Chondrocyte (in vitro differentiated cells): ENCODE measurements at places on chromosomes 6 and 20. TPM values are rescaled to one million over a fixed set of nuclear protein-coding genes. Genes with fewer than 3 reads are reported as not detected.

DNA sequence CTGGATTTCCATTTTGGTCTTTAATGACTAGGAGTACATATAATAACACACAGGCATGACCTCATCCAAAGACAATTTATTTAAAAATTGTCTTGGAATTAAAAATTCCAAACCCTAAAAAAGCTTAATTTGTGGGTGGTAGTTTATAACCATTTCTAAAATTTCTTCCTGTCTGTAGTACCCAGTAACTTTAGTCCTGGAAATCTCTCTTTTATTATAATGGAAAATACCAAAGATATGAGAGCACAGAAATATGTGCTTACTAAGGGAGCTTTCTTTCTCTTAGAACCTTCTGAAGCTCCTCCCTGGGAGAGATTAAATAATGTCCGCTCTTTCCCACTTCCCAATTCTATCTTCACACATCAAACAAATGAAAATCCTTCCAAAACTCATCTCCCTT lies 70.5 kb upstream of the PRL start:
- no peak overlapping the region for H3K4me3 ChIP-seq
- H3K36me3 ChIP-seq, result no peaks in the 10 kb centered on the region
- peaks cover 58% of the 10 kb centered on the region for H3K4me1 ChIP-seq
- DNase-seq, result no peak
- H3K27ac ChIP-seq, result peak overlapping the region; percentile 89

GRCh38 chr20:35878113-35878625 lies 76.1 kb downstream of the SCAND1 start:
- DNase-seq, result no peak
- H3K36me3 ChIP-seq, result peaks cover 1% of the 10 kb centered on the region
- H3K4me3 ChIP-seq, result no peak overlapping the region
- no peak overlapping the region for H3K27ac ChIP-seq
- peaks cover 51% of the 10 kb centered on the region for H3K4me1 ChIP-seq

- H3K4me1 ChIP-seq, result no peaks in the 10 kb centered on the region
- H3K36me3 ChIP-seq, result no peaks in the 10 kb centered on the region
- no peak overlapping the region for H3K4me3 ChIP-seq
These were observed 288.0 kb downstream of the DOK5 start for GRCh38 chr20:54763366-54763765.

DNA sequence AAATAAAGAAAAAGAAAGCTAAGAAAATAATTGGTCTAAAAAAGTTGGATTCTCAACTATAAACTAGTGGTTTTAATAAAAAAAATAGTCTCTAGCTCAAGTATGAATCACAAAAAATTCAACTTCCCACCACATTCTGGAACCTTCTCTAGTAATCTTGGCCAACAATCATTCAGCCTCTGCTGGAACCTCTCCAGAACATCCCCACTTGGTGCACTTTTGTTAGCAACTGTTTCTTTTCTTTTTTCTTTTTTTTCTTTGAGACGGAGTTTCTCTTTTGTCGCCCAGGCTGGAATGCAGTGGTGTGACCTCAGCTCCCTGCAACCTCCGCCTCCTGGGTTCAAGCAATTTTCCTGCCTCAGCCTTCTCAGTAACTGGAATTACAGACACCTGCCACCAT lies 35.7 kb downstream of the TXLNB start:
- H3K4me3 ChIP-seq, result no peak overlapping the region
- no peak for DNase-seq
- peaks cover 2% of the 10 kb centered on the region for H3K27me3 ChIP-seq
- H3K36me3 ChIP-seq, result no peaks in the 10 kb centered on the region
- H3K4me1 ChIP-seq, result peaks cover 20% of the 10 kb centered on the region

DNA sequence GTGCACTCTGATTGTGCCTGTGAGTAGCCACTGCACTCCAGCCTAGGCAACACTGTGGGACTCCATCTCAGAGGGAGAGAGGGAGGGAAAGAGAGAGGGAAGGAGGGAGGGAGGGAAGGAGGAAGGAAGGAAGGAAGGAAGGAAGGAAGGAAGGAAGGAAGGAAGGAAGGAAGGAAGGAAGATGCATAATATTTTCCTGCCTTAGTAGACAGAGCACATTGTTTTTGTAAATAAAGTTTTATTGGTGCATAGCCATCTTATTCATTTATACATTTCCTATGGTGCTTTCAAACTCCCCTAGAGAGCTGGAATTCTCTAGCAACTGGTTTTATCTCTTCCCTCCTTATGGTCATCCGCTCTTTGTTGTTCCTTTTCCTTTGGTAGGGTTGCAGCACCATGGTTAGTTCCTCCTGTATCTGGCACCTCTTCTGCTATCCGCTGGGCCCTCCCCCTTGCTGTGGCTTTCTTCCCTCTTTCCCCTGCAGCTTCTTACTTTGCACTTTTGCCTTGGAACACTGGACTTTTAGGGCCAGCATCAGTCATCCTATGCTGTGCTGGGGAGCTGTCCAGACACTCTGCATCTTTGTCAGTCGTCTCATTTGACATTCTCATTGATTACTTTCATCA lies 20.2 kb downstream of the GPR6 start:
- H3K4me1 ChIP-seq, result no peaks in the 10 kb centered on the region
- peaks cover 12% of the 10 kb centered on the region for H3K27me3 ChIP-seq
- no peaks in the 10 kb centered on the region for H3K36me3 ChIP-seq
- no peak overlapping the region for H3K4me3 ChIP-seq
- H3K27ac ChIP-seq, result no peak overlapping the region

GRCh38 chr6:29641430-29642148 lies 8.6 kb upstream of the GABBR1 start:
- H3K27me3 ChIP-seq, result peaks cover 2% of the 10 kb centered on the region
- DNase-seq, result no peak
- H3K36me3 ChIP-seq, result no peaks in the 10 kb centered on the region
- peaks cover 3% of the 10 kb centered on the region for H3K4me1 ChIP-seq
- H3K27ac ChIP-seq, result no peak overlapping the region

GRCh38 chr6:13531956-13532355 lies 42.4 kb upstream of the SIRT5 start:
- no peaks in the 10 kb centered on the region for H3K4me1 ChIP-seq
- no peaks in the 10 kb centered on the region for H3K27me3 ChIP-seq
- DNase-seq, result no peak

GRCh38 chr6:149050160-149050559 lies 267.4 kb upstream of the TAB2 start:
- peaks cover 47% of the 10 kb centered on the region for H3K4me1 ChIP-seq
- no peak overlapping the region for H3K27ac ChIP-seq
- peaks cover 1% of the 10 kb centered on the region for H3K36me3 ChIP-seq
- no peak overlapping the region for H3K4me3 ChIP-seq
- no peak for DNase-seq

DNA sequence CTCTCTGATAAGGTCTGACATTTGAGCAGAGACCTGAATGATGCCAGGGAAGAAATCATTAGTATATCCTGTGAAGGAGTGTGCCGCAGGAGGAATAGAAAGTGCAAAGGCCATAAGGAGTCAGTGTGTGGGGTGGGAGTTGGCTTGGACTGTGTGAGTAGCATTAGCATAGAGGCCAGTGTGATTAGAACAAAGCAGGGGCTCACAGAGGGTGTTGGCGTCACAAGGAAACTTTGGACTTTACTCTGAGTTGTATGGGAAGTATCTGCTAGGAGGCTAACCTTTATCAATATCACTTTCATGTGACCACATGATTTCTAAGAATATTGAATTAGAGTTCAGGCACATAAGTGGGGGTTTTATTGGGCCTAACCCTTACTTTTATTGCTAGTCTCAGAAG lies 12.1 kb downstream of the TMEM200A start:
- H3K4me1 ChIP-seq, result no peaks in the 10 kb centered on the region
- H3K27ac ChIP-seq, result no peak overlapping the region
- no peak for DNase-seq
- H3K4me3 ChIP-seq, result no peak overlapping the region

DNA sequence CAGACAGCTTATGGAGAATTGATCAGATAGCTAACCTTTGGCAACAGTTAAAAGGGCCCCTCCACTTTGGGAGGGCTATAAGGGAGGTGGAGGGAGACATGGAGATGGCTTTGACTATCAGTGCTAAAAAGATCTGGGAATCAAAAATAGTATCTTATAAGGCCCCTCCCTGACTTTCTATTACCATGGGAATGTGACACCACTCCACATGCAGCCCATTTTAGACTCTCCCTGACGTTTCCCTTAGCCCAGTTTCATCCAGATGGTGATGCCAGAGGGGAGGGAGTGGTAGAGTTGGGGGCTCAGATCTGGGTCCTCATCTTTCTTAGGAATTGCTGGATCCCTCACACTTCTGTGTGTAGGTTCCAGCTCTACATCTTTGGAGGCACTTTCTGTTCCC lies 200.0 kb upstream of the DTNBP1 start:
- no peak for DNase-seq
- no peak overlapping the region for H3K27ac ChIP-seq
- no peak overlapping the region for H3K4me3 ChIP-seq
- H3K27me3 ChIP-seq, result no peaks in the 10 kb centered on the region
- peaks cover 6% of the 10 kb centered on the region for H3K4me1 ChIP-seq

DNA sequence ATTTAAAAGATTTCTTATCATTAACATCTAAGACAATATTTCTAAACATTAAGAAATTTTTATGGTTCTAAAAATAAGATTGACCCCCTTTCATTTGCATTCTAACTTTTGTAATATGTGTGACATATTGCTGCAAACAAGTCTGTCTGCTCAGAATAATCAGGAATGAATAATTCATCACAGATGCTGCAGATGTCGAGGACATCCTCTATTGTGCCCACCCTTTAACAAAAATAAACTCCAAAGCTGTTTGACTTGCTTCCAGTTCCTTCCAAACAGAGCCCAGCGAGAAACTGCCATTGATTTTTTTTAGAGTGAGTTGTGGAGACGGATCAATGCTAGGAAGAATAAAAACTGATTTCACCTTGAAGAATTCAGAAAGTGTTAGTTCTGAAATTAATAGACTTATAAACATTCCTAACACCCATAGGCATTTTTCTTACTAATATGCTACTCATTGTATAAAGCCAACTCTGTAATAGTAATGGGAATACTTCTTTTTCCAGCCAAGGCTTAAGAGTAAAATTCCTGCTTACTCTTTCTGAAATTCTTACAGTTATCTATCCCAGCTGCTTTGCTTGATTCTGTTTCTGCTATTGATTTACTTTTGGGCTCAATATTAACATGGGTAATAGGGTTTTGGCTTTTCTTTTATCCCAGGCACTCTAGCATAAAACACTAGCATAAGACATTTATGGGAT lies 244.8 kb upstream of the FAM83B start:
- DNase-seq, result no peak
- no peaks in the 10 kb centered on the region for H3K36me3 ChIP-seq
- no peaks in the 10 kb centered on the region for H3K27me3 ChIP-seq
- H3K4me3 ChIP-seq, result no peak overlapping the region

DNA sequence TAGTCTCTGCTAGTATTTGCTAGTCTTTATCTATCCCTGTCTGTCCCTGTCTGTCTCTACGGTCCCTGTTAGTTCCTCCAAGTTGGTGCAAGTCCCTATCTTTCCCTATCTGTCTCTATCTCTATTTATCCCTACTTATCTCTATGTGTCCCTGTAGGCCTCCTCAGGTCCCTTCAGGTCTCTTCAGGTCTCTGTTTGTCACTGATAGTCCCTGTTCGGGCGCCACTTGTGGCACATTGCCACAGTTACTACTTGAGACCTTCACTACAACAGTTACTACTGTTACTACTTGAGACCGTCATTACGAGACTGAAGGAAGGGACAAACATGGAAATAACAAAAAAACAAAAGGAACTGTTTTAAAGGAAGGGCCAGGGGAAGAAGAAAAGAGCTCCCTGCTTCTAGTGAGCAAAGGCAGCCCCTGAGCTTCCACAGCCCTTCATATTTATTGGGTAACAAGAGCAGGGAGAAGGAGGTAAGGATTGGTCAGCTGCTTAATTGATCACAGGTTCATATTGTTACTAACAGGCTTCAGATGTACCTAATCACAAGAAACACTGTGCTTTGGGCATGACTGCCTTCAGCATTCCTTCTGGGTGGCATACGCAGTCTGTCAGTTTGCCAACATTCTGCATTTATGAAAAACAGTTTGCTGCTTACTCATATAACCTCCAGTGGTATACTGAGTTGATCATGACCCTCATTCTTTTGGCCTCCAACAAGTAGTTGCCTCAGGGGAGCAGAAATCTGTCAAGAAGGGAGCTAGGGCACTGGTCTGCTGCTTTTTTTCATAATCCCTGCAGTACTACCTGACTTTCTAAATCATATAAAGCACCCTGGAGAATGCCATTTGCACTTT lies 8.4 kb downstream of the EPB41L2 start:
- H3K4me3 ChIP-seq, result no peak overlapping the region
- no peak overlapping the region for H3K27ac ChIP-seq
- H3K4me1 ChIP-seq, result peaks cover 26% of the 10 kb centered on the region

DNA sequence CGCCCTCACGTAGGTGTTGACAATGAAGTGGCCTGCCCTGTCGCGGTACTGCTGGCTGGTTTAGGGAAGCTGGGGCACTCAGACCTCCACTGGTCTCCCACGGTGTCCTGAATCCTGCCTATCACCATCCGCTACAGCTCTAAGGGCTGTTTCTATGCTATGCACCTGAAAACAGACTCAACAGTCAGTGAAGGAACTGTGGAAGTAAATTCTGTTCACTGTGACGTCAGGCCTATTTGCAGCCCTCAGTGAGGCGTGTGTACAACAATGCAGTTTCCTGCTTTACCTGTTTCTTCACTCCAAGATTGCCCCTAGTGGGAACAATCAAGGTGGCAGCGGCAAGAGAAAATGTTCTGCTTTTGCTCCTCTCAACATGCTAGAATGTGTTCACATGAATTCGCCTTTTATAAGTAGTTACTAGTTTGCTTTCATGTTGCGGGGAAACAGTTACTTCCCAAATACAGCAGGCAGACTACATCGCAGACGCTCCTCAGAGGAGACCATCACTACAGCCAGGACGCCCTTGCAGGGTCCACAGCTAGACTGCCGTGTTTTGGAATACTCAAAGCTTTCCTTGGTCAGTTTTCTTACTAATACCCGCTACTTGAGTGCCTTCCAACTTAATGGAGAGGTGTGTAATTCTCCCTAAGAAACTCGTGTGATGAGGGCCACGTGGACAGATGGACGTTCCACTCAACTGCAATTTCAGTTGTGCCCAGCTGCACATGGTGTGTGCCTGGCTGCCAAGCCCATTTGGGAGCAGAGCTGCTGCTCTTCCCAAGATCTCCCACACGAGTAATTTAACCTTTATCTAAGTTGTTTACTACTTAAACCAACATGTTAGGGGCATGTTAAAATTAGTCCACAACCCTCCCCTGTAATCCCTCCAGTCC lies 25.4 kb downstream of the DIDO1 start:
- peaks cover 4% of the 10 kb centered on the region for H3K4me1 ChIP-seq
- no peak overlapping the region for H3K4me3 ChIP-seq
- H3K36me3 ChIP-seq, result peaks cover 25% of the 10 kb centered on the region
- no peak for DNase-seq

FAM120B gene
- 26.6 to 36.7 TPM (median 26.8 TPM) in 3 replicates for total RNA-seq

VSX1 gene
- total RNA-seq, result not detected in 3 replicates

C4B gene
- total RNA-seq, result 7.3 to 10.3 TPM (median 9.6 TPM) in 3 replicates

SLC22A23 gene
- 10.9 to 36.4 TPM (median 35.8 TPM) in 3 replicates for total RNA-seq

NHLRC1 gene
- 1.1 to 1.8 TPM (median 1.2 TPM) in 3 replicates for total RNA-seq

BANF2 gene
- total RNA-seq, result not detected in 3 replicates
